ENCODE measurements at places on chromosomes 12 and 14. TPM values are rescaled to one million over a fixed set of nuclear protein-coding genes. Genes with fewer than 3 reads are reported as not detected.
A peak's percentile ranks its signal among the peaks of the same experiment; 100 is the strongest.

Gene IL22
- not detected for total RNA-seq

Gene NTN4
- total RNA-seq: 33.5 TPM

DNA sequence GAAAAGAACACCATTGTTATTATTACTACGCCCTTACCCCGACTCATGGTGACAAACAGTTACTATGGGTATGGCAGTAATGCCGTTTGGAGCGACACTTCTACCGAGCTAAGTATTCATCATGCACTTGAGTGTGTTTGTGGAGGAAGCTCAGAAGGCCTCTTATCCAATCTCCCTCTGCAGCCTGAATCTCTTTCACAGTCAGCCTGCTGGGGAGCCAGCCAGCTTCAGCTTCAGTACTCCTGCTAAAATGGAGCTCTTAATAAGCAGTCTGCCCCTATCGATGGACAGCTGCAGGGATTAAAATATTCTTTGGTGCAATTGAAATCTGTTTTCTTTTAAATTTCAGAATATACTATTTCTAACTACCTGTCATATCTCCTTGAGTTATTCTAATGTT, 24.7 kb upstream of the ATP5MC2 start:
- ATAC-seq: no peak

GRCh38 chr12:94244165-94245133, 96.1 kb downstream of the PLXNC1 start:
- ATAC-seq: no peak

GRCh38 chr12:111597831-111598636, 1.1 kb downstream of the ATXN2 start:
- no peak for ATAC-seq

GRCh38 chr12:109539508-109539907, 33.8 kb downstream of the MMAB start:
- ATAC-seq: no peak

- ATAC-seq: no peak
Observed at GRCh38 chr12:77549383-77550128, 281.1 kb upstream of the NAV3 start.

DNA sequence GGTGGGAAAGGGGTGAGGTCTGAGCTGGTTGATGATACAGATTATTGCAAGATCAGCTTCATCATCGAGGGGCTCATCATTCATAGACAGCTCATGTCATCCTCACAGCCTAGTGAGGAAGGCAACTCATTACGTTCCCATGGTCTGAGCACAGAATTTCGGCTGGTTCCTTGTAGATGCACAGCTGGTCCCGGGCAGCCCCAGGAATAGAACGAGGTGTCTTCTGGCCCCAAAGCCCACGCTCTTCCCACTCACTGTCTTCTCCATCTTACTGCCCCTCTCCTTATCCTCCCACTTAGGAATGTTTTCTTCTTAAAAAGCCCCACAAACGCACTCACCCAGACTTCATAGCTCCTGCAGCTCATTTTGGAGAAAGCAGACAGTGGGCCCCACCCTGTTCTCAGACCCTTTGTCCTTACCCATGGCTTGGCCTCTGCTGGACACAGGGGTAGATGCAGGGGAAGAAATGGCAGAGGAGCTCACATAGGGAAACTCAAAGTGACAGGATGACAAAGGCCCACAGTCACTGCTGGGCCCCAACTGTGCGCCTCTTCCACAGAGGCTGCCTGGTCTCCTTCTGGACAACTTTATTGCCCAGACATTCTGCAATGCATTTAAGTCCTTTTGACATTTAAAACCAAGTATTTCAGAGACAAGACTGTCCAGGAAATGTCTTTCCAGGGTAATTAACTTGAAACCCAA, 162.2 kb downstream of the ADGRD1 start:
- ATAC-seq: no peak

- ATAC-seq: peak; percentile 68
Observed at GRCh38 chr14:105093431-105094192, 28.4 kb upstream of the GPR132 start.

Gene RD3L
- total RNA-seq: not detected

DNA sequence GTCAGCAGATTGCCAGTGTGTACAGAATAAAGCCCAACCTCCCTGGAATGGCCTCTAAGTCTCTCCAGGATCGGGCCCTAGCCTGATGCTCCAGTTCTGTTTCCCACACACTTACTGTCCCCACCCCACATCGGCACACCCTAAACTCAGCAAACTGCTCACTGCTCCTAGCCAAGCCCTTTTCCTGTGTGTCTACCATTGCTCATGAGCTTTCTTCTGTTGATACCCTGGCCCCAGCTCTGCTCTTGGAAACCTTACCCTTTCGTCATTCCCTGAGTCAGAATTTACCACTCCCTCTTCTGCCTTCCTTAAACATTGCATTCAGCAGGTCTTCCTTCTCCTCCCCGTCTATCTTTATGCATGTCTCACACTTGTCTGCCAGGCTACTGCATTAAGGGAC, 158.9 kb downstream of the TMX1 start:
- ATAC-seq: peak; percentile 17

DNA sequence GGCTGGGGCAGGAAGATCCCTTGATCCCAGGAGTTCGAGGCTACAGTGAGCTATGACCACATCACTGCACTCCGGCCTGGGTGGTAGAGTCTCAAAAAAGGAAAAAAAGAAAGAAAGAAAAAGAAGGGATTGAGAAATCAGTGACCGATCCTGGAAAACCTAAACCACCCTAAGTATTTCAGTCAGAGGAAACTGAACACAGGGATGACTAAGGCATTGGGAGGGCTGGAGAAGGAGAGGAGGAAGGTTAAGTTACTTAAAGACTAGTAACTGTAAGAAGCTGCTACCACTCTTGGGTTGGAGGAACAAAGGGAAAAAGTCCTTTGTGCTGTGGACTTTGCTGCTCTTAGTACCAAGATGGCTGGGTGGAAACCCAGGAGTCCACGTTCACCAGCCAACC, 10.6 kb downstream of the HHIPL1 start:
- ATAC-seq: no peak

DNA sequence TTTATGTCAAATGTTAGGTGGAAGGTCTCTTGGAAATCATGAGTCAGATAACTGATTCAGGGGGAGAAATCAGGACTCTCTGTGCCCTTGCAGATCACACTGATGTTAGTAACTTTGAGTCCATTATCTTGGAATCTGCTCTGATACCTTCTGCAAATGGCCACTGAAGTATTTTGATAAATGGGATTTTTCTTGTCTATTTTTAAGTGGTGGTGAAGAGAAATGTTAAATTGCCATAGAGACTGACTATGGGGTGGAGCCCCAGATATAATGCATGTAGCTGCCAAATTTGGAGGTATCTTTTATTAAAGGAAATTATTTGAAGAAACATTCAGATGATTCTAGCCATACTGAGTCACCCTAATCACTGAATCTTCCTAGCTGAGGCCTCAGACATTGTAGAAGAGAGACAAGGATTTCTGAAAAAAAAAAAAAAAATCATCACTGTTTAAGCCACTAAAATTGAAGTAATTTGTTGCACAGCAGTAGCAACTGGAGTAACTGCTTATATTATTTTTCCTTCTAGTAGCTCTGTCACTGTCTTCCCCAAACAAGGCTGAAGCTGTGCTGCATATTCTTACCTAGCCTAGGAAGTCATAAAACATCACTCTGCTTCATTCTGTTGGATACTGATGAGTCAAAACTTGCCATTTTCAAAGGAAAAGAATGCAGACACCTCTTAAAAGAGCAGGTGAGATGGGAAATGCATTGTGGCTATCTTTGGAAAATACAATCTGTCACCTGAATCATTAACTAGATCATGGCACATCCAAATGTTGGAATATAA, 36.0 kb upstream of the CLEC14A start:
- ATAC-seq: no peak

- no peak for ATAC-seq
Observed at GRCh38 chr14:82889701-82890100, 1356.0 kb upstream of the SEL1L start.

Gene LTBR
- total RNA-seq: 139 TPM

DNA sequence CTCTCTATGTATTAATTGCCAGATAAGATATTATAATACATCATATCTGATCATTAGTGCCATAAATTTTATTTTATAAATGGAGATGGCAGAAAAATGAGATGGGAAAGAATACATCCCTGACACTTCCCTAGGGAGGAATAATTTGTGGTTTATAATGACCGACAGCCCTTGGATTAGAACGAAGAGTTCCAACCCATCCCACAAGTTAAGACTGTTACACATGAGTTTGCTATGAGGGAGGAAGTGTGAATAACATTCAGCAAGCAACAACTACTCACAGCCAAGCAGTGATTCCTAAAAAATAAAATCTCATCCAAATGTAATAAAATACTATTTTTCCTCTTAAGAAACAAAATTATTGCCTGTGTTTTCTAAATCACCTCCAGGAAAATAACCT, 299.0 kb downstream of the CCDC91 start:
- no peak for ATAC-seq

DNA sequence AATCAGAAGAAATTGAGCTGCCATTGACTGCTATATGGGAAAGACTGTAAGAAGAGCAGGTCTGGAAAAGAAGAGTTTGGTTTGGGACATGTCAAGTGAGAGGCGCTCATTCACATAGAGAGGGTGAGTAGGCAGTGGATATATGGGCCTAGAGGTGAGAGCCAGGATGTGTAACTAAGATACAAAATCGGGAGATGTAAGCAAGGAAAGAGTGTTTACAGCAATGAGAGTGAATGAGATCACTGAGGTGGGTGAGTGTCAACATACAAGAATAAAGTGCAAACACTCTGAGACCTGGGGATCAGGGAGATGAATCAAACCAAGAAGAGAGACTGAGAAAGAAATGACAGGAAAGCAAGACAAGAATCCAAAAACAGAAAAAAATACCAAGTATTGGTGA, 58.0 kb upstream of the RTRAF start:
- no peak for ATAC-seq

DNA sequence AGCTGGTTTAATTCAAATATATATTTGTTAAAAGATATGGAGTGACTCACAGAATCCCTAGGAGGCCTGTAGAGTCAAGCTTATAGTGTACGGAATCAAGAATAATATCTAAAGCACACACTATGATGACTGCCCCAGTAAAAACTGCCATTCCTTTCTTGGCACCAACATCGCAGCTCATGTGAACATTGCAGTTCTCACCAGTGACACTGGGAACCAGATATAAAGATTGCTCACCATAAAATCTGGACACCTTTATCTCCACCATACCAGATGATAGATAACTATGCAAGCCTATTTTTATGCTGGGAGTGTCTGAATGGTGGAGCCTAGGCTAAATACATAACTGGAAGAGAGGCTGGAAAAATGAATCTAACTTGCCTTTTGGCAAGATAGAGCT, 463.9 kb upstream of the TBX3 start:
- no peak for ATAC-seq

DNA sequence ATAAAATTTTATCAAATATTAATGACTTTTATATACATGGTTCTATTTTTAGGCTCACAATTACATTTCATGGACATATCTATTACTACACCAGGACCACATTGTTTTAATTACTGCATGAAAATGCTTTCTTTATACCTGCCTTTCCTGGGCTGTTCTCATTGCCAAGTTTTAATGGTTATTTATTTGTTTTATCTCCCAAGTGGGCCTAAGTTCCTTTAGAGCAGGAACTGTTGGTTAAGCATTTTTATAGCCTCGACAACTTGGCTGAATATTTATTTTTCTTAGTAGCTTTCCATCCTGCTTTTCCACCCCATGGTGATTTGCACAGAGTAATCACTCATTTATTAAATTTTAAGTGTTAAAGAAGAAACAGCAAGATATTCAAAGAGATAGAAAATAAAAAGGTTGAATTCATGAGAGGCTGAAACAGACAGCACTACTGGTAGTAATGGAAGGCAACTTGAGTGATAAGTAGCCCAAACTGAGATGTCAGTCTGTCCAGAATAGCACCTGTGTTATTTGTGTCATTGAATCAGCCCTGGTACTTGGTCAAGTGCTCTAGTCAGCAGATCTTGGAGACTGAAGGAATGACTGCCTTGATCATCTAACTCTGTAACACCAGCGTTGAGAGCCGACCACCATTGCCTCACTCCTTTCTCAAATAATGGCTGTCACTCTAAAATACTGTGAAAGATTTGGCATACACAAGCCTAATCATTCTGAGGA, 119.1 kb upstream of the EGLN3 start:
- no peak for ATAC-seq

- no peak for ATAC-seq
Observed at GRCh38 chr12:58871556-58871955, 48.7 kb downstream of the LRIG3 start.

DNA sequence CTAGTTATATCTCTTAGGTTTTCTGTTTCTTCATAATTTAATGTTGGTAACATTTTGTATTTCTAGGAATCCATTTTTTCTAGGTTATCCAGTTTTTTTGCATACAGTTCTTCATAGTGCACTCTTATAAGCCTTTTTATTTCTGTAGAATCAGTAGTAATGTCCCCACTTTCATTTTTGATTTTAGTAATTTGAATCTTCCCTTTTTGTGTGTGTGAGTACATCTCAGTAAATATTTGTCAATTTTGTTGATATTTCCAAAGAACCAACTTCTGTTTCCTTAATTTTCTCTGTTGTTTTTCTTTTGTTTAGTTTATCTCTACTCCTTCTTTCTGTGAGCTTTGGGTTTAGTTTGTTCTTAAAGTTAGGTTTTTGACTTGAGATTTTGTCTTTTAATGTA, 507.3 kb upstream of the RGS6 start:
- ATAC-seq: no peak

Gene NEUROD4
- not detected for total RNA-seq

Data from gastroesophageal sphincter (tissue), 4 donors.